SHP77 (cell line): ENCODE measurements at places on chromosomes 16 and 17.

DNA sequence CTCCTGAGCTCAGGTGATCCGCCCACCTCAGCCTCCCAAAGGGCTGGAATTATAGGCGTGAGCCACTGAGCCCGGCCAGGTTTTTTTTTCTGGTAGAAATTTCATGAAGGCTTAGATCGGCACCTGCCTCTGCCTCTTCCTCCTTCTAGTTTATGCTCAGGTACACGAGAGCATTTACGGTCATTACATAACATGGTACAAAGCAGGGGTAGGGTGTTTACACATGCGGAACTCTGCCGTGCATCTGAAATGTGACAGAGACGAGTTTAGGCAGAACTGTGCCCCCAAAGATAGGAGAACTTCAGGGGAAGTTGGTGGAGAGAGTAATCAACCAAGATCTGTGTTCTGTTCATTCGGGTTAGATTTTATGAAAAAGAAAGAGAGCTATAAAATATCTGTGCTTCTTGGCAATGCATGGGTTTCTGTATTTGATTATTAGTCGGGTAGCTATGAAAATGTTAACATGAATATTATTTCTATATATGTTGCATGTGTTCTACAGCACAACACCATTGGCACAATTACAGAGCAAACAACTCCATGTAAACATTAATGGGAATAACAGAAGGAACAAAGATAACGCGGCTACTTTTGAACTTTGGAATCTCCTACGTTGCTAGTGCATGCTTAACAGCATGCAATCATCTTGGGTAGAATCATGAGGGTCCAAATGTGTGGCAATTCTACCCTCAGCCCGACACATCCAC, 23.5 kb upstream of the MAP2K6 start:
- DNase-seq: no peak

- DNase-seq: no peak
Measured at GRCh38 chr17:73104450-73104849, 12.0 kb upstream of the SLC39A11 start.

GRCh38 chr16:78437352-78437968, 338.0 kb downstream of the WWOX start:
- peak; percentile 7 for DNase-seq

GRCh38 chr17:59427425-59427921, 96.0 kb downstream of the YPEL2 start:
- DNase-seq: no peak

GRCh38 chr16:24624102-24624501, 84.7 kb downstream of the RBBP6 start:
- DNase-seq: no peak

DNA sequence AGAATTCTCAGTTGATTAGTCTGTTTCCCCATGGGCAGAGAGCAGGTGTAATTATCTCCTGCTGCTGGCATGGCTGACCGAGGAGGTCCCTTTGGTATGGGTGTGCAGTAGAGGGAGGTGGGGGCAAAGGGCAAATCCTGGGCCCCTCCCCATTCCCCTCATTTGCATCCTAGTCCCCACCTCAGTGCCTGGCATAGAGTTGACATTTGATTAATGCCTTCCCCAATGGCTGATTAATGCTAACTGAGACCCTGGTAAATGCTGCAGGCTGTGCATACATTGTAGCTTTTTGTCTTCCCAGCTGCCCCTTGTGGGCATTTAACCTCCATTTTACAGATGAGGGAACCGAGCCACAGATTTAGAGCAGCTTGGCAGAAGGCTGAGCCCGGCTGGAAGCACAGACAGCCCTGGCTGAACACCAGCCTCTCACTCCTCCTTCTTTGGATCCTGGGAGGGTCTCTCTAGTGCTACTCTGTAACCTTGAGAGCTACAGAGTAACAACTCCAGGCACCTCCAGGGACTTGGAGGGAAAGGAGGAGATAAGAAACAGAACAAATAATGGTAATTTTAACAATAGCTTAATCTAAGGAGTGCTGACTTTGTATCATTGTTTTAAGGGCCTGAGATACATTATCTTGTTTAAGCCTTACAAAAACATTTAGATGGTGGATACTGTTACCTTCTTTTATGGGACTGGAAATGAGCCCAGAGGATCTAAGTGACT, 5.1 kb downstream of the PLCG2 start:
- DNase-seq: no peak

- DNase-seq: no peak
Measured at GRCh38 chr17:66430846-66431795, 128.7 kb downstream of the PRKCA start.

GRCh38 chr16:75377729-75378386, 55.4 kb downstream of the CFDP1 start:
- no peak for DNase-seq

DNA sequence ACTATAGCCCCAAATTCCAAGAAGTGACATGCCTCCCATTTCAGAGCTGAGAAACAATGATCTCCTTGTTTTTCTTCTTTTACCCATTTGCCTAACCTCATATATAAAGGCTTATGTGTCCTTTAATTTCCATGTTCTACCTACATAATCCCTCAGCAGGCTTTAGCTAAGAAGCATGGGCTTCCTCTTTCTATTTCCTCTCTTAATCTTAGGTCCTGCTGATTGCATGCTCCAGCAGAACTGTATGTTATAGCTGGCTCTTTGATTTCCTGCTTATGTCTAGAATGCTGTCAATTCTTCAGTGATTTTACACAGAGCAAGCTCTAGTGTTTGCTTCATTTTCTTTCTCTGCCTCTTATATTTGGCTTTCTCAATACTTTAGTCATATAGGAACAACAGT, 151.7 kb upstream of the COX10 start:
- DNase-seq: no peak

DNA sequence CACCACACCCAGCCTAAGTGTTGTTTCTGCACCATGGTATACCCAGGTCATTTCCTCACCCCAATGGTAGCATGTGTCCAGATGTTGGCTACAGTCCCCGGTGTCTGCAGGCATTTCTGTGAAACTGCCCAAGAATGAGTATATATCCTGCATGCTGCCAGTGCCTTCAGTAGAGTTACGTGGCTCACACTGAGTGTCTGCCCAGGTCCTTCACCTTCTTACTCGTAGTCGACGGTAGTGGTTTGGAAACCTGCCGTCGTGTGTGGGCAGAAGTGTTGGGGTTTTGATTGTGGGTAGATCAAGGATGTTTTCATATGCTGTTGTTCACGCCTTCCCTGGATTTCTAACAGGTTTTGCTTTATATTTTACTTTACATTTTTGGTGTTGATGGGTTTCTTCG, 16.8 kb downstream of the TCF25 start:
- DNase-seq: no peak

GRCh38 chr16:64957246-64957645, 164.6 kb downstream of the CDH11 start:
- DNase-seq: no peak

DNA sequence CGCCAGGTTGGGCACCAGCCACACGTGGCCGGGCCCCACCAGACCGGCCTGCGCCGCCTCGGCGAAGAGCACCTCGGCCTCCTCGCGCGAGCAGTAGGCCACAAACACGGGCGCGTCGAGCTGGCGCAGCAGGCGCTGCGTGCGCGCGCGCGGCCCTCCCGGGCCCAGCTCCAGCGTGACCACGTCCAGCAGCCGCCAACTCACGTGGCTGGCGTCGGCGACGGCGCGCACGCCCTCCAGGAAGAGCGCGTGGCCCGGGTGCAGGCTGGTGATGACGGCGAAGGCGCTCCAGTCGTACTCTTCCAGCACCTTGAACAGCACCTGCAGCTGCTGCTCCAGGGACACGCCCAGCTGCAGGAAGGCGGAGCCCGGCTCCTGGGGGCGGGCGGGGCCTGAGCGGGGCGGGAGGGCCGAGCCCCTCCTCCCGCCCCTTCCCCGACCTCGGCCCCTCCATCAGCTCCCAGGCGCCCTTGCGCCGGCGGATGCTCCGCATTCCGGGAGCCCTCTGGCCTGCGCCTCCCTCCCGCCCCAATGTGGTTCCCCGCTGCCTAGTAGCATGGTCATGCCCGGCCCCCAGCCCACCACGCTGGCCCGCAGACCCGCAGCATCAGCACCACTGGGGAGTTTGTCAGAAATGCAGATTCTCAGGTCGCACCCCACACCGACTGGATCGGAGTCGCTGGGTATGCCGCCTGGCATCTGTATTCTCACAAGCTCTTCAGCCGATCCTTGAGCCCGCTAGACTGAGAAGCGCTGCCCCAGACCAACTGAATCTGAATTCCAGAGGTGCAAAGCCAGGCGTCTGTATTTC, 7.2 kb downstream of the GRIN2C start:
- no peak for DNase-seq

DNA sequence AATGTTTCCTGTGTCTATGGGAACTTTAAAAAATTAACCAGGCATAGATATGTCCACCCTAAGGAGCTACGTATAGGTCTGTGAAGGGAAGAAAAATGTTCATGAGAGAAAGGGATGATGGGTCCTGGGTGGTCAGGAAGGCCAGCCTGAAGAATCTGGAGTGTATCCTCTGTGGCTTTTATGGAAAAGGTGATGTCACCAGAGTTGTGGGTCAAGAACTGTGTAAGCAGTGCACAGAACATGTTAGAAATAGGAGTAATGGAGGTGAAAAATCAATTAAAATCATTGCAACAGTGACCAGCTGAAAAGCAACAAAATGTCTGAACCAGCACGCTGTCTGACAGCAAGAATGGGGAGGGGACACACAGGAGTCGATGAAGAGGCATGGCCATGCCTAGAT, 68.5 kb downstream of the USP31 start:
- no peak for DNase-seq

GRCh38 chr16:80583466-80583865, 42.7 kb downstream of the DYNLRB2 start:
- DNase-seq: no peak
